ENCODE measurements at places on chromosomes 7 and 10.

DNA sequence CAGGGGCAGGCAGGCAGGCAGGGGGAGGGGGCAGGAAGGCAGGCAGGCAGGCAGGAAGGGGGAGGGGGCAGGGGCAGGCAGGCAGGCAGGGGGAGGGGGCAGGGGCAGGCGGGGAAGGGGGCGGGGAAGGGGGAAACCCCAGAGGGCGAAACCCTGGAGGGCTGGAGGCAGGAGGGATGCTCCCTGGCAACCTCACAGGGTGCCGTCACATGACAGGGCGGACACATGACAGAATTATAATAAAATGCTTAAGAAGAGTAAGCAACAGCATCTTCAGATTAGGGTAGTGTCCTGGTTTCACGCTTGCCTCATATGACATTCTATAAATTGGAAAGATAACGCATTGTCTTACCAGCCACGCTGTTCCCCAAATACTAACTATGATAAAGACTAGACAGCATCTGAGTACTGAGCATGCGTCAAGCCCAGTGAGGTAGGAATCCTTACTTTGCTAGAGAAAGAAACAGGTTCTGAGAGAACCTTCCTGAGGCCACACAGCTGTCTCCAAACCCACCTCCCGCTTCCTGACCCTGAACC lies 131.6 kb downstream of the DIP2C start:
- no peak for DNase-seq

DNA sequence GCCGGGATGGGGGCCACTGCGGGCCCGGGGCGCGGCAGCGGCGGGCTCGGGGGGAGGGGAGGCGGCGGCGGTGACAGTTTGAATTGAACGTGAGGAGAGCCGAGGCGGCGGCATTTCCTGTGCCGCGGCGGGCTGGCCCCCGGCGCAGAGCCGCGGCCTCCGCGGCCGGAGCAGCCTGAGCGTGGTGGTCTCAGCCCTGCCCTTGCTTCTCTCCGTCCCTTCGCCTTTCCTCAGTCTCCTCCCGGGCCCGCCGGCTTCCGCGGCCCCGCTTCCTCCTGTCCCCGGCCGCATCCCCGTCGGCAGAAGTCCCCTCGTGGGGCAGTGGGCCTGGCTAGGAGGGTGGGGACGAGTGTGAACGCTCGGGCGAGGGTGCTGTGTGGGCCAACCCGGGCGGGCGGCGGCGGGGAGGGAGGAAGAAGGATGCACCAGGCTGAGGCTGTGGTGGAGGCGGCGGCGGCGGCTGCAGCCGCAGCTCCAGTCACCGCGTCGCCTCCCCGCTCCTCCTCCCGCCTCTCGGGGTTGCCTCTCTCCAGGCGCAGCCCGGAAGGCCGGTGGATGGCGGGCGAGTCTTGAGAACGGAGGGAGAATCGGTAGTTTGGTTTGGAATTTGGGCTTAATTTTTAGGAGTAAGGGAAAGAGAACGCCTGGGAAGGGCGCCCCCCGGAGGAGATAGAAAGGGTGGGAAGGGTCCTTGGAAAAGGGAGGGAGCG lies 690 bp downstream of the SEPTIN7 start:
- peak; percentile 17 for DNase-seq

DNA sequence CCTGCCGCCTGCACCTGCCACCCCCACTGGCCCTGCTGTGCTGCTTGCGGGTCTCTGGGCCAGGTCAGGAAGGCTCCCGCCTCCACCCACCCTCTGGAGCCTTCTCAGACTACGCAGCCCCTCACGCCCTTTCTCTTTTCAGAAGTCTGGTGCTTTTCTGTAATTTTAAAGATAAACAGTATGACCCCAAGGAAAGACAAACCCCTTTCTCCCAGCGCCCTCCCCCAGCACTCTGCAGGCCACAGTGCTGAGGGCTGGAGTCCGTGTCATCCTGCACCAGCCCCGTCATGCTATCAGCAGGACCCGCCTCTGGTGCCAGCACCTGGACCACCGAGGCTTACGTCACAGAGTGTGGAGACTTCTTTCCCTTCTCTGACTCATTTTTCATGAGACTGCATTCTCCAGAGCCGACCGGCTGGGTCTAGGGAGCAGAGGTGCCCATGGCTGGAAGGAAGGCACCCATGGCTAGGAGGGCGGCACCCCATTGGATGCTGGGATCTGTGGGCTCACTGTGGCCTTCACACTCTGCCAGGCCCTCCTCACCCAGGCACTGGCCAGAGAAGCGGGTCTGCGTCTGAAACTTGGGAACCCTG lies 53.4 kb downstream of the CFAP46 start:
- DNase-seq = no peak

DNA sequence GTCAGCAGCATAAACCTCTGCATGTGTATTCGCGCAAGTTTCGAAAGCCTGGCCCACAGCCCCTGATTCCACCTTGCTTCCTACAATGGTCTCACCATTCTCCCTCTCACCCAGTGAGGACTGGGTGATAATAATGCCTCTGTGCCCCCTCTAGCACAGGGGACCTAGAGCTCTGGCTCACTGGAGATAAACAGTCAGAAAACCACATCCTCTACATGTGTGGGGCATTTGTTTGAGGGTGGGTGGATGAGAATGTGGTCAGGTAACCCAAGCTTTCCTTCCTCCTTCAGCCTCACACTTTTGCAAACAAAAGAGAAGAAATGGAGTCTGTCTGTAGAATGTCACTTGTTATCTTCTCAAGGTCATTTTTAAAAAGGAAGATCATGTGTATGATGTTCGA lies 373.5 kb downstream of the KCNMA1 start:
- DNase-seq = no peak

GRCh38 chr7:366161-366803 lies 76.3 kb downstream of the FOXL3 start:
- DNase-seq = no peak

- DNase-seq = no peak
Measured at GRCh38 chr10:4382811-4383210, 443.2 kb upstream of the AKR1E2 start.

GRCh38 chr10:17023386-17024298 lies 106.0 kb downstream of the CUBN start:
- no peak for DNase-seq

GRCh38 chr10:1670541-1671365 lies 66.6 kb downstream of the ADARB2 start:
- no peak for DNase-seq

- no peak for DNase-seq
Measured at GRCh38 chr10:100625816-100626215, 90.1 kb downstream of the HIF1AN start.

GRCh38 chr7:142323706-142324105 lies 65.8 kb upstream of the PRSS58 start:
- no peak for DNase-seq

DNA sequence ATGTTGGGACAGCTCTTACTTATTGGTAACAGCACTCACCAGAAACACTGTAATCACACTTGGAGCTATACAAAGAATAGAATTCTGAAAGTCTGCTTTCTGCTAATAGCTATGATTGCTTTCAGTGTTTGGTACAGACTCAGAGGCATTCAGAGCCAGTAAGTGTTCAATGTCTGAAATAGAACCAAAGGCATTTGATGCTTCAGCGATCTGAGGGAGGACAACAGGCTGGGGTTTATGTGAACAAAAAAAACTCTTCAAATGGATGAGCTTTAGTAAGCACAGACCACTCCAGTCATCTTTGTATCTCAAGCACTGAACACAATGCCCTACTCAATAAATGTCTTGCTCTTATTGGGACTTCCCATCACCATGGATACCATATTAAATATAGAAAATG lies 322.8 kb upstream of the GRM3 start:
- DNase-seq = no peak
